ENCODE measurements at places on chromosomes 3 and 15.

- no peak for DNase-seq
Observed at GRCh38 chr3:193702967-193703366, 110.0 kb downstream of the OPA1 start.

DNA sequence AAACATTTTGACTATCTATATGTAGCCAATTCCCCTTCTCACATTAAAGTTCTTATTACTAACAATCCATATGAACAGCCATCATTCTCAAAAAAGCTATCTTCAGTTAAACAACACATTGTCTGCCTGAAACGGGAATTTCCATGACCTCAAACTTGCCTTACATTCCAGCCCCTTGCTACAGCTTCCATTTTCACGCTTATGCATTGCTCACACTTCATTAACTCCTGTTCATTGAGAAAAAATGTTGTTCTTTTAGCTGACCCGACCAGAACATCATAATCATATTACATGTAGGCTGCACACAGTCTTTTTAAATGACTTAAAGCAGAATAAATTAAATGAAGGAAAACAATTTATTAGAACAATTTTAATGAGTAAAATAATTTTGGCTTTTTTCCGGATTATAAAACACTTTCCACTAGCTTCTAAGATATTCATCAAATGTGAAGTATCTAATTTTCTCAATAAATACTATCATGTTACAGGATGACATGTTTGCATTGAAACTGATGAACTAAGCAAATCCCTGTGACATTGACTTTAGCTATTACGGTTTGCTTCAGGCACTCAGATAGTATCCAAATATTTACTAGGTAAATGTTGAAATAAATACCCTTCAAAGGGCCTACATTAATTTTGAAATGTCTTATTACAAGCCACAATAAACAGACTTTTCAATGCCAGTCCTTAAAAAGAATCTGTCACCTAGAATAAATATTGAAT is 49.9 kb downstream of the P3H2 start:
- no peak for DNase-seq

DNA sequence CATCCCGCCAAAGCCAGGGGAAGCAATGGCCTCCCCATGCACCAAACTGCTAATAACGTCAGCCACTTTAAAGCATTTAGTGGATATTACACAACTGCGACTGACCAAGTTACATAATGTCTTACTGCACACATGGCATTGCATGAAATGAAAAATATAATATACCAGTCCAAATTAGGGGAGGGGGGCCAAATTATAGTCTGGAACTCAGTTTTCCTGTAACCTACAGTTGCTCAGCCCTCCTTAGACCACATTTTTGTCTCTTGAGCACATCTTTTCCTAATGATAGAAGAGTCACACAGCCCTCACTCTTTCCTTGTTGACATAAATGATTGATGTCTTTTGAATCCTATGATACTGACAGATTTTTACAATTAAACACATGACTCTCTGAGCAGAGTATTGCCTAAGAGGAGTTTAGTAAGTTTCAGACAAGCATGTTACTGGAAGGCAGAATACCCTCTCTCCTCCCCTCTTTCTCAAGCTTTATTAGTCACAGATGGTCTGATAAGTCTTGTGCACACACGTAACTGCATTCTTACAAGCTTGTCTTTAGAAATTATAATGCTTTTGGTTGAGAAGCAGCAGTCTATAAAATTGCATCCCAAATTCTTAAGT is 1.1 kb upstream of the PLD1 start:
- no peak for DNase-seq

GRCh38 chr15:31214864-31215489 is 111.7 kb upstream of the KLF13 start:
- DNase-seq = no peak

GRCh38 chr15:99406716-99407487 is 155.6 kb downstream of the LRRC28 start:
- no peak for DNase-seq

DNA sequence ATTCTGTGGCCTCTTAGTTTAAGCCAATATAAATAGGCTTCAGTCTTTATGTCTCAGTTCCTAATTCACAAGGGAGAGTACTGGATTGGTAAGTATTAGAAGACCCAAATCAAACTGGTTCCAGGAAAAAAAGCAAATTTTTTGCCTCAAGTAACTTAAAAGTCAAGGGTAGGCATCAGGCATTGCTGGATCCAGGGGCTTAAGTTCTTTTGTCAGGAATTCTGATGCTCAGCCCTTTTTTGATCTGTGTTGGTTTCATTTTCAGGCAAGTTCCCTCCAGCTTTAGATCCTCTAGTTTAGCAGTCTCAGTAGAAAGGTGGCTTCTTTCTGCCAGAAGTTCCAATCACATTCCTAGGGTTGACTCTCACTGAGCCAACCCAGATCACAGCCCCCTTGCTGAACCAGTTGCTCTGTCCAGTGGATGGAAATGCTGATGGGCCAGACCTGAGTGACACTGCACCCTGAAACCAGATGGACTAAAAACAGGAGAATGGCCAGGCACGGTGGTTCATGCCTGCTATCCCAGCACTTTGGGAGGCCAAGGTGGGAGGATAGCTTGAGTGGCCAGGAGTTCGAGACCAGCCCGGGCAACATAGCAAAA is 253.5 kb downstream of the SHQ1 start:
- no peak for DNase-seq

DNA sequence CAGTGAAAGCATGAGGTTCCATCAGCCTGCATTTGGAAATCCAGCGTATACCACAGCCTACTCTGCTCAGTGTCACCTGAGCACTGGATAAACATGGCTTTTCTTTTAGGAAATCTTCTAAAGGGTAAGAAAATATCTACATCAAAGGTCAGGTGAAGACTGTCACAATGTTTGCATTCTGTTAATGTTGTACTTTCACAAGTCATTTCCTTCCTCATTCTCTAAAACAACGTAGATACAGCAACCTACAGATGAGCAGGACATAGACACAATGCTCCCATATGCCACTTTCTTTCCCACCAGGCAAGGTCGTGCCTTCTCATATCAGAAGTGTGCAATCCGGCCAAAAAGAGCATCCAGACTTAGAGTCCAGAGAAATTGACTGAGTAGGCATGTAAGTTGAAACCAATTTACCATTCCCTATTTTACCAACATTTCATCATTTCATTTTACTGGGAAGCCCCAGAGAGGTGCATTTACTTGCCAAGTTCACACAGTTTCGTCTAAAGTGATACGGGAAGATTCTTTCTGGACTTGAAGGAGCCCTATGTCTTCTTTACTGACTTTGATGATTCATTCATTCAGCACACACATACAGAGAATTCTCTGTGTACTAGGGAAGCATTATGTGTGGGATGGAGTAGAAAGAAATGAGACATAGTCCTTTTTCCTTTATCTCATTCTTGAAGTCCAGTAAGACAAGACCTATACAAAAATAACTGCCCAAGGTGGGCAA is 30.6 kb upstream of the LPP start:
- DNase-seq = no peak

- DNase-seq = no peak
Observed at GRCh38 chr3:155064920-155065319, 15.2 kb upstream of the MME start.

DNA sequence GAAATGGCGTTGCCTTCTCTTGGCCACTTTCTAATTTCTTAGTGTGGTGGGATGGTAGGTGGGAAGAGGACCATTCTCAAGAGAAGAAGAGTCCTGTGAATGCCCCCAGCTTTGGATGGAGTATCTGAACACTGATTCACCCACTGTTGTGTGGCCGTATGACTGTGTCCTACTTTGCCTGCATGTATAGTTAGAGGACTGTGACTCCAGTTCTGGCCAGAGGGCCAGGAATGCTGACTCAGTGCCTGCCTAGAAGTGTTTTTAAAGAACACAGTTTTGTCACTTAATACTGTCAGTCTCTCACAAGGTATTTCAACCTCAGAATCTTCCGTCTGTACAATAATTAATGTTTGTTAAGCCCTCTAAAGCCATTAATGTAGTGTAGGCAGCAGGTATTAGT is 2.1 kb downstream of the SEC61A1 start:
- no peak for DNase-seq

DNA sequence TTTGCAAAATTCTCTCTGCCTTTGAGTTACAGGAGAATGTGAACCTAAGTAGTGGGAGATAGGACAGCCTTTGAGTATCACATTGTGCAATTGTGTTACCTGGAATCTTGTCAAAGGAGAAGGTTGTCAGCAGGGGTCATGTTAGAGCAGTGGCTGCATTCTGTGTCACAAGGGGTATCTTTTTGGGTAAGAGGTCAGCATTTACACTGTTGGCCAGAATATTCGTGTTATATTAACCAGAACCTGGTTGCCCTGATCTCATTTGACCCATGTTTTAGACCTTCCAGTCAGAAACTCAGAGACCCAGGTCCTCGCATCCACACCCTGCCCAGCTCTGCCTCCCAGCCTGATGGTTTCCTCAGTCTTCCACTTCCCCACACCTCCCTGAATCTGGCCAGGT is 27.3 kb downstream of the HDC start:
- DNase-seq = no peak

GRCh38 chr3:32411442-32411841 is 19.8 kb downstream of the CMTM7 start:
- no peak for DNase-seq

DNA sequence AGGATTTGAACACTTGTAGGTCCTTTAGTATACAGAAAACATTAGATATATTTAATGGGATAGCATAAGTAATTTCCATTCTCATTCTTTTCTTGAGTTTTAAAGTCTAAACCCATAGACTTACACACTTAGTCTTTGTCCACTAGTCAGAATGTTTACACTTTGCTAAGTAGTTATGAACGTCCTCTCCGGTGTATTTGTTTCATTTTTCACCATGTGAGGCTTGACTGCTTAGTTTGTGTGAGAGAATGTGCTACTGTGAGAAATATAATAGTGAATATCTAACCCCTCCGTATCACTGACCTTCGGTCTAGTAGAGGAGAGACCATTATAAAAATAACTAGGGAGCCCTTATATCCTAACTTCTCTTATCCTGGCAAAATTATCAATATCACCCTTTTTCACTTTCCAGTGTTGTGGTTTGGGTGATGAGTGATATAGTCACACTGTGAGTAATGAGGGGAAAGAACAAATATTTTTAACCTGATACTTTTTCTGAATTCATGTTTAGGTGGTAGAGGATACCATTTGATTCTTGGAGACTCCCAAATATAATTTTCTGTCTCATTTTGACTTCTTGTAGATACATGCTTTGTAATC is 122.4 kb downstream of the UBE2E2 start:
- DNase-seq = no peak

DNA sequence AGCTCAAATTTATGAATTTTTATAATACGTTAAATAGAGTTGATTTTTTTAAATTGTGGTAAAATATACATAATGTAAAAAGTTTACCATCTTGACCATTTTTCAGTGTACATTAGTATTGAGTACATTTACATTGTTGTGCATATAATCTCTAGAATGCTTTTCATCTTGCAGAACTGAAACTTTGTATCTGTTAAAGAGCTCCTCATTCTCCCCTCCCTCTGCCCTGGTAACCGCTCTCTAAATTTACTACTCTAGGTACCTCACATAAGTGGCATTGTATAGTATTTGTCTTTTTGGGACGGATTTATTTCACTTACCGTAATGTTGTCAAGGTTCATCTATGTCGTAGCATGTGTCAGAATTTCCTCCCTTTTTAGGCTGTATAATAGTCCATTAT is 13.6 kb downstream of the TBC1D23 start:
- DNase-seq = no peak

DNA sequence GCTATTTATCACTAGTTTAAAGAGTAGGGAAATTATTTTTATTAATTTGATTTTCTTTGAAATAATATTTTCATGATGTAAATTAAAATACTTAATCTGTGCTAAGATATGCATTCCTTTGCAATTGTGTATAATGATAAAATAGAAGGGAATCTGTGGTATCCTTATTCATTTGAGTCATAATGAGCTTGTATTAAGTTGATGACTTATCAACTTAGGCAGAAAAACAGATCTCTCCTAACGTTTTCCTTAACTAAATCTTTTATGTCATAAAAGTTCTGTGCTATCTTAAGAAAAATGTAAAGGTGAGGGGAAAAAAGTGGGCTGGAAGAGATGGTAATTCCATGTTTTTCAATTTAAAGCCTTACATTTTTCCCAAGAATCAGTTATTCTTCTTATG is 1.9 kb downstream of the FGF7 start:
- no peak for DNase-seq

- no peak for DNase-seq
Observed at GRCh38 chr15:100318880-100319279, 22.9 kb downstream of the ADAMTS17 start.

GRCh38 chr3:99172736-99173657 is 271.5 kb upstream of the DCBLD2 start:
- no peak for DNase-seq

DNA sequence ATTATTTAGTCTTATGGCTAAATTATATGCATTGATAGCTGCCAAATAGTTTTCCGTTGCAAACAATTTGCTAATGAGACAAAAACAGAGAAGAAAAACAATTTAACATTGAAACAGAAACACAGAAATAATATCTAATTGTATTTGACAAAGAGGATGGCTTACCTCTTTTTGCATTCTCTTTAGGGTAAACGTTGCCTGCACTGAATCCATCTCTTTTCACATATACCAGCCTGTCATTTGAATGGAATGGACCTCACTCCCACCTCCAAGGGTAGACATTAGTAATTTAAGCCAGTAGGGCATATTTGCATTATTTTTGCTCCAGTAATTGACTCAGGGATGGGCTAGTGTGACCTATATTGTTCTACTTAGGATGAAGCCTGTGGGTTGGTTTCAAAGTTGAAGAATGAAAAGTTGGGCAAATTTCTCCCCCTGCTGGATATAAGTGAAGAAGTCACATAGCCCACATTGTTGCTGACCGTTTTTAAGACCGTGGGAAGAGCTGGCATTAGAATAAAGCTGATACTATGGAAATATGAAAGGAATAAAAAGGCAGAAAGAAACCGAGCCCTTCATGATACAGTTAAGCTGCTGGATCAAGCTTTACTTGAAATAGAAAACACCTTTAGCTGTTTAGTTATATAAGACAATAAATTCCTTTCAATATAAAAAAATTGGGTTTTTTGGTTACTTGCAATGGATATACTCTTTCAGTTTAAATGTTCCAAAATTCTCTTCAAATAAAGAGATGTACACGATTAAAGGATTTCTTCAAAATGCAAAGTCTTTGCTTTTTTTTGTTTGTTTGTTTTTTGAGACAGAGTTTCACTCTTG is 26.9 kb downstream of the PIERCE2 start:
- DNase-seq = no peak

- no peak for DNase-seq
Observed at GRCh38 chr3:69391554-69391953, 5.7 kb upstream of the FRMD4B start.

GRCh38 chr15:39494462-39494861 is 86.4 kb upstream of the THBS1 start:
- DNase-seq = no peak

DNA sequence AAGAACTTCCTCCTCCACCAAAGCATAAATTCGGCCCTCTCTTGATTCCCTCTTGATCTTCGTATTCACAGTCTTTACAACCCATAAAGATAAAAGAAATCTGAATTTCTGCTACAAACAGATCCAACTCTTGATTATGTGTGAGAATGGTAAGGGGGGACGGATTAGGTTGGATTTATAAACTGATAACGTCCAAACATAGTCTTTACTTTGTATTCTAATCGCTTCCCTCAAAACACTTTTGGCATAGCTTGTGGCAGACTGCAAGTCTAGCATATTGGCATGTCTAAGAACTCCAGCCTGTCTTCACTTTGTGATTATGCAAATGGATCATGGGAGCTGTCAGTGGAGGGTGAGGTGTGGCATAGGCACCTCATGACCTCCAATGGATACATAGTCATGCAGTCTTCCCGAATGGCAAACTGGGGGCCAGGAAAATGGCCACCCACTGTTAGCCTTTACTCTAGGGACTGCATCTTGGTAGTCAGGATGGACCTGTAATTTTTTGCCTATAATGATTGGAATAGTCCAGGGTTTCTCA is 24.3 kb upstream of the GPR171 start:
- DNase-seq = no peak

Measured in stimulated activated CD8-positive, alpha-beta memory T cell treated with anti-CD3 and anti-CD28 coated beads, Interleukin-7, amount 100 ng/mL, for 48 hours (primary cell).